ENCODE measurements at places on chromosomes 12 and 14.

DNA sequence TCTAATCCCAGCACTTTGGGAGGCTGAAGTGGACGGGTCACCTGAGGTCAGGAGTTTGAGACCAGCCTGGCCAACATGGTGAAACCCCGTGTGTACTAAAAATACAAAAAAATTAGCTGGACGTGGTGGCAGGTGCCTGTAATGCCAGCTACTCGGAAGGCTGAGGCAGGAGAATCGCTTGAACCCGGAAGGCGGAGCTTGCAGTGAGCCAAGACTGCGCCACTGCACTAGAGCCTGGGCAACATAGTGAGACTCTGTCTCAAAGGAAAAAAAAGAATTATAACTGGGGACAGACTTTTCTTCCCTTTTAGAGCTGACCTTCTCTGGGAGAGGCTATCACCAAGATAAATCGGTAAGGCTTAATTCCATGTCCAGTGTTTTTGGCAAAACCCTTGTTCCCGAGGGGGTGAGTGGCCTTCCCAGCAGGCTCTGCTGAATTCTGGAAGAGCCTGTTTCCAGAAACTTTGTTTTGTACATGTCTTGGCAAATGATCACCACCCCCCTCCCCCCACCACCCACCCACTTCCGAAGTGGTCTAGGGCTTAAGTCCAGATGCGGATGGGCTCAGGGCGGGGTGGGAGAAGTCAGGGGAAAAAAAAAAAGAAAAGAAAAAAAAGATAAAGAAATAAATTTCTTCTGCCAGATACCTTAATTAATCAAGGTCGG lies 32.3 kb upstream of the DEGS2 start:
- DNase-seq: no peak

DNA sequence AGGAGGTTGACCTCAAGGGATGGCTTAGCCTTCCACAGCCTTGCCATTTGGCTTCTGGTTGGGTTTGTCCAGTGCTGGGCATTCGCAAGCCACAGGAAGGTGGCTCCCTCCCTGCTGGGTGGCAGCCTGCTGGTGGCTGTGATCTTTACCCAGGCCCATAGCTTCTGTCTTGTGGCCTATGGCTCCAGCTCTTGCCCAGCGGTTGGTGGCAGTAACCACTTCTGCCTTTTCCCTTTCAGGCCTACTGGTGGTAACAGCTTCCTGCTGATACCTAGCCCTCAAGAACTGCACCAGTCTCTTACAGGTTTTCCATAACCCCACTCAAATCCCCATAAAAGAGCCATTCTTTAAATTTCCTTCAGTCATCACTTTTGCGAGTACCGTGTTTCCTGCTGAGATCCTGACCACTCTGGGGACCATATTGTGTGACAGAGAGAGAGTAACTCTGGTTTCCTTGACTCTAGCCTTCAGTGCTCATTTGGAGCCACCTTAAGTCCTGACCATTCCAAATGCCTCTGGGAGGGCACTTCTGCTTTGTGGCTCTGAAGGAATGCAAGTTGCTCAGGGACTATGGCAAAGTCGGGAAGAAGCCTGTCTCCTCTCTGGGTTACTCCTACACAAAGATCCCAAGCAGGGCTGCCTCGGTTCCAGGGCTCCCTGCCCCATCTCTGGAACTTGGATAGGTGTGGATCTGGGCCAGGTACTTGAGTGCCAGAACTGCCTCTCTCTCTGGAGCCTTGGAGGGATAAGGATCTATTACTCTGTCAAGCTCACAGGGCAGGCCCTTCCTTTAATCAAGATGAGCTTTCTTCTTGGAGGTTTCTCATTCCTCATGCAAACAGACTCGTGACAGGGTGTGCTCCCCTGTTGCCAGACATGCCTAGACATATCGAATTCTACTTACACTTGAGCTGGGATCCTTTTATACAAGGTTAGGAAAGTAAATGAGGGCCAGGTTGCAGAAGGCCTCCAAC lies 2.9 kb upstream of the NYNRIN start:
- DNase-seq: no peak

GRCh38 chr12:6069437-6070093 lies 54.9 kb downstream of the VWF start:
- DNase-seq: no peak

GRCh38 chr14:50792634-50793068 lies 38.3 kb downstream of the NIN start:
- DNase-seq: no peak

GRCh38 chr14:57970175-57970574 lies 104.3 kb upstream of the SLC35F4 start:
- DNase-seq: no peak

DNA sequence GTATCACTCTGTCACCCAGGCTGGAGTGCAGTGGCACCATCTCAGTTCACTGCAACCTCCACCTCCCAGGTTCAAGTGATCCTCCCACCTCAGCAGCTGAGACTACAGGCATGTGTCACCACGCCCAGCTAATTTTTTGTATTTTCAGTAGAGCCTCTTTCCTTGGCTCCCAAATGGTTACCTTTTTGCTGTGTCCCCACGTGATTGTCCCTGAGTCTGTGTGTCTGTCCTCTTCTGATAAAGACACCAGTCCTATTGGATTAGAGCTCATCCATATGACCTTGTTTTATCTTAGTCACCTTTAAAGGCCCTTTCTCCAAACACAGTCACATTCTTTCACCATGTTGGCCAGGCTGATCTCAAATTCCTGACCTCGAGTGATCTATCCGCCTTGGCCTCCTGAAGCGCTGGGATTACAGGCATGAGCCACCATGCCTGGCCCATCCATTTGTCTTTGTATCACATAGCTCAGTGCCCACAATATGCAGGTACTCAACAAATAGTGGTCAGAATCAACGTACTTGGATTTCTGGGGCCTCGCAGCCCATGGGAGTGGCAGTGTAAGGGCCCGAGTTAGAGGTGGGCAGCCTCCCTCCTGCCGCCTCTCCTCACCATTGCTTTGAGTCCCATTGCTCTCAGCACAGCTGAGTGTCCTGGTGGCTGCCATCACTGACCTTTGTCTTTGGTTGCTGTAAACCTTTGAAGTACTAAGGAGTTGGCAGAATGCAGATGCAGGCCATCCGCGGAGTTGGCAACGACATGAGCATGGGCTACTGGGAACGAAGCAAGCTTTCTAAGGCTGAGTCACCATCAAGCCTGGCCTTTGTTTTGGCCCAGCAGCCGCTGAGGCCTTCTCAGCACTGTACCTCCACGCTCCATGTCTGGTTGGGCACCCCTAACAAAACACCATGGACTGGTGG lies 9.3 kb downstream of the TPCN1 start:
- DNase-seq: no peak

DNA sequence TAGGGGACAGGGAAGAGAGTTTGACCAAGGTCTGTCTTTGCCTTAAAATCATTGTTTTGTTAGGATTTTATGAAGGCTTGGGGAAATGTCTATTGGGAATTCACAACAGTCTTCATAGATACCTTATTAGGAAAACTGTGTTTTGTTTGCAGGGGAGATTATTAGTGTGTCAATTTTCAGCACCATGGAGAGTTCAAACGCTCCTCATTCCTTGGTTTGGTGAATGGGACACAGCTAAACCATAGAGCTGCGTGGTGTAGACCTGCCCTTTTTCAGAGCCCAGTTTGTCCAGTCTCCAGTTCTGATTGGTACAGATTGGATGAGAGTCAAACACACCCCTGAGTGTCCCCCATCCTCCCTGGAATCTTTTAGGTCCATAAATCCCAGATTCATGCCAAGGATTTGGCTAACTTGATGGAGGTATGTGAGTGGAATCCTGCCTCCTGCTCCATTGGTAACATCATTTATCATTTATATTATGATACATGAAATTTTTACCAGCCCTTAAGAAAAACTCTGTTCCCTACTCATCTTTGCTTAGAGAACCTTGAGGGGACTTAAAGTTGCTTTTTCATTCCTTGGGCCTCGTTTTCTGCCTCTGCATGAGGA lies 12.0 kb downstream of the NGDN start:
- DNase-seq: no peak

- no peak for DNase-seq
Observed at GRCh38 chr12:42617622-42618021, 28.1 kb upstream of the PRICKLE1 start.

DNA sequence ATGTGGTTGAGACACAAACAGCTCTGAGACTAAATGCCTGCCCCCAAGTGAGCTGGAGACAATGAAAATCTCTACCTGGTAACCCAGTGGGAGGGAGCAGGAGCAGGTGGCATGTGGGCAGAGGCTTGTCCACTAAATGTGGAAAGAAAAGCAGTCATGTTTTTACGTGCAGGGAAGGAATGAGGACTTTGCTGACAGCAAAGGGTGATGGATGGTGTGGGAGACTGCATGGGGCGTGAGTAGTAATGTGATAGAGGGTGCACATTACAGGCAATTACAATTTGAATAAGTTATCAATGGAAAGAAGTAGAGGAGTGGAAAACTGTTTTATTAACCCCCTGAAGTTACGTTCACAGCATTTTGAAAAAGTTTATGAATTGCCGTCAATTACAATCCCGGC lies 176.6 kb downstream of the NRXN3 start:
- DNase-seq: no peak

DNA sequence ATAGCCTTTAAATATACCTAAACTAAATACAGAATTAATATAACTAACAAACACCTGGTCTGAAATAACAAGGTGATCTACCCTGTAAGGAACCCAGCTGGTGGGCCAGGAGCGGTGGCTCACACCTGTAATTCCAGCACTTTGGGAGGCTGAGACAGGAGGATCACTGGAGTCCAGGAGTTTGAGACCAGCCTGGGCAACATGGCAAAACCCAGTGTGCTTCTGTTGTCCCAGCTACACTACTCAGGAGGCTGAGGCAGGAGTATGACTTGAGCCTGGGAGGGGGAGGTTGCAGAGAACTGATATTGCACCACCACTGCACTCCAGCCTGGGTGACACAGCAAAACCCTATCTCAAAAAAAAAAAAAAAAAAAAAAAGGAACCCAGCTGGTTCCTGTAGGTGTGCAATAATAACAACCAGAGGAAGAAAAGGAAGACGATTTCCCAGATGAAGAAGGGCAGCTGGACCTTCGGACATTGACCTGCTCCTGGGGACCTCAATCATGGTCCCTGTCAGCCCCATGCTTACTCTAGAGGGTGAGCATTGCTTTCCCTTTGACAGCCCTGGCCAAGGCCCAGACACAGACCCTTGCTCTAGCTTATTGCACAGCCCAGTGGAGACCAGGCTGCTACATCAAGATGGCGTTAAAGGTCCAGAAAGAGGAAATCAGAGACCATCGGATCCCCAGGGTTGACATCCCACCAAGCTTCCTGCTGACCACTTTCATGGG lies 5.4 kb downstream of the FOS start:
- no peak for DNase-seq

DNA sequence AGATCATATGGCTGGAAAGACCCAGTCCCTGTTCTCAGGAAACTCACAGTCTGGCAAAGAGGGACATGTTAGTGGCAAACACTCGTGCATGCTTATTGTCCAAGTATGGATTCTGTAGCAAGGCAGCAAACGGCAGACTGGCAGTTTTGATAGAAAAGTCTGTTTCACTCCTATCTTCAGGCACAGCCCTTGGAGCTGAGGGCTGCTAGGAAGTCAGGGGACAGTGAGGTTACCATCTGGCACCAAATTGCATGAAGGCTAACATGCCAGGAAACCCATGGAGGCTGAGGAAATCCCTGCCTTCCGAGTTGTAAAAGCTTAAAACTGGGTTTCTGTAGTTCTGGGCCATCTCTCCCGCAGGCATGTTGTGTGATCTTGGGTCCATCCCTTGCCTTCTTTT lies 32.9 kb downstream of the CALM1 start:
- DNase-seq: no peak

GRCh38 chr12:2957816-2958431 lies 1.3 kb upstream of the TEAD4 start:
- DNase-seq: no peak

DNA sequence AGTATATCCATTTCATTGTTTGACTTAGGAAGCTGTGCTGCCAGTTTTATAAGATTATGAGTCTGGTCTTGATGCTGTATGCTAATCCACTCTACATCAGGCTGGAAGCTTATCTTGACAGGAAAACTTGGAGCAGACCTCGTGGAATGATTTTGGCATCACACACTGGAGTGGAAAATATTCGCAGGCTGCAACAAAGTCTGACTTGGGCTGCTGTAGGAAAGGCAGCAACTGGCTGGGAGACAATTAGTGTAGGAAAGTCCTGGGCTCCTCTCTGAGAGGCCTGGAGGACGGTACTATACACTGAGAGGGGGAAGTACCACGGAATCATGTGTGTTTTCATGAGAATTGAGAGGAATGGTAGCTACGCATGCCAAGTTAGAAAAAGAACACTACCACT lies 383.7 kb downstream of the ETNK1 start:
- DNase-seq: no peak

DNA sequence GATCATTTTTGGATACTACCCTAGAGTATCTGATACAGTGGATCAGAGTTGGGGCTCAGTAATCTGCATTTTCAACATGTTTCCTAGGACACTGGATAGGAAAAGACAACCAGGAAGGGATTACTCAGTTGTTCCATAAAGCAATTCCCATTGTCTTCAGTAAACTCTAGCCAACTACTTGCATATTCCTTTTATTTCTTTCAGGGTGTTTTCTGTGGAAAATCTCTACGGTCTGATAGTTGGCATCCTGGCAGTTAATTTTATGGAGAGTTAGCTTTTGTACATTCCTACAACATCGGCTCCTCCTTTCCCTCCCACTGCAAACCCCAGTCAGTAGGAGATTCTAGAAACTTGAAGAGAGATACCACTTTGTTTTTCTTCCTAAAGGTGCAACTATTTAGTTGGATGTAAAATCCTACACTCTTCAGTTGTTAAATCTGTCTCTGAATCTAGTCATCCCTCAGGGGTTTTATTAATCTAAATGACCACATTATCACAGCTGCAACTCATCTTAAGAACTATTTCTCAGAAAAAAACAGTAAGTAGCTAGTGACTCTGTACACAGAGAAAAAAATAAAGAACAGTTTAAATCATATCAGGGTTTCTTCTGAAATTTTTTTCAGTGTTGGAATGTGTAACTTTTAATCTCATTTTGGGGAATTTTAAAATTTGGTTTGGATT lies 103.9 kb downstream of the PDE3A start:
- no peak for DNase-seq

DNA sequence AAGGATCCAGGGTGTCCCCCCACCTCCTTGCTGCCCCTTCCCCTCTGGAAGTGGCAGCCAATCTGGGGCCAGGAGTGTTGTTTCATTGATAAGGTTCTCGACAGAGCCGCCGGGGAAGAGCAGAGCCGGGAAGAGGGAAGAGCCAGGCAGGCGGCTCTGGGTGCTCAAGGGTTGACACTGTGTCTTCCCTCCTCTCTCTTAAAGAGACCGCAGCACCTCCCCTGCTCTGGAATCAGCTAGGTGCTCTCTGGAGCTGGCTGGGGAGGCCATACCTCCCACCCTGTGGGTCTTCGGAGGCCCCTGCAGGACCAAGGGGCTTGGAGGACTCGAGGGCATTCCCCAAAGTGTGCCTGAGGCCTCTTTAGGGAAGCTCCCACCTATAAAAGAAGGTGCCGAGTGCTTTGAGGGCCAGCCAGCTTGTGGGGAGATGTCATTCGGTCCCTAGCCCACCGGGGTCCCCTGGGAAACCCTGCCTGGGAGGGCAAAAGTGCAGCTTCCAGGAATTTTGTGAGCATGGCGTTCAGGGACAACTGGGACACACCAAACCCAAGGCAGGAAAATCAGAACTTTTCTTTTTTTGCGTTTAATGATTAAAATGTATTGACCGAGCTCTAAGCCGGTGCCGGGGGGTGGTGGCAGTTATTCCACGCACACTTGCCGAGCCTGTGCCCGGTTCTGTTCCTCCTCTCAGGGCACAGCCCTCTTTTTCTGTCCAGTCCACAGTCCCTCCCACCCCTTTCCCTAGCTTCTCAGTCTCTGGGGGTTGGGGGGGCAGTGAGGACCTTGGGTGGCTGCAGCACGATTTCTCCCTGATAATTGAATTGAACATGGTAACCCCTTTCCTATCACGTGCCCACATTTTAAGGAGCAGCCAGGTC lies 3.0 kb downstream of the SETD1B start:
- peak; percentile 72 for DNase-seq

All from BE2C (cell line).